ENCODE measurements at places on chromosomes 7 and 10. TPM values are rescaled to one million over a fixed set of nuclear protein-coding genes. Genes with fewer than 3 reads are reported as not detected.

GRCh38 chr10:10508211-10508610, 509.5 kb upstream of the CELF2 start:
- DNase-seq, result no peak

DNA sequence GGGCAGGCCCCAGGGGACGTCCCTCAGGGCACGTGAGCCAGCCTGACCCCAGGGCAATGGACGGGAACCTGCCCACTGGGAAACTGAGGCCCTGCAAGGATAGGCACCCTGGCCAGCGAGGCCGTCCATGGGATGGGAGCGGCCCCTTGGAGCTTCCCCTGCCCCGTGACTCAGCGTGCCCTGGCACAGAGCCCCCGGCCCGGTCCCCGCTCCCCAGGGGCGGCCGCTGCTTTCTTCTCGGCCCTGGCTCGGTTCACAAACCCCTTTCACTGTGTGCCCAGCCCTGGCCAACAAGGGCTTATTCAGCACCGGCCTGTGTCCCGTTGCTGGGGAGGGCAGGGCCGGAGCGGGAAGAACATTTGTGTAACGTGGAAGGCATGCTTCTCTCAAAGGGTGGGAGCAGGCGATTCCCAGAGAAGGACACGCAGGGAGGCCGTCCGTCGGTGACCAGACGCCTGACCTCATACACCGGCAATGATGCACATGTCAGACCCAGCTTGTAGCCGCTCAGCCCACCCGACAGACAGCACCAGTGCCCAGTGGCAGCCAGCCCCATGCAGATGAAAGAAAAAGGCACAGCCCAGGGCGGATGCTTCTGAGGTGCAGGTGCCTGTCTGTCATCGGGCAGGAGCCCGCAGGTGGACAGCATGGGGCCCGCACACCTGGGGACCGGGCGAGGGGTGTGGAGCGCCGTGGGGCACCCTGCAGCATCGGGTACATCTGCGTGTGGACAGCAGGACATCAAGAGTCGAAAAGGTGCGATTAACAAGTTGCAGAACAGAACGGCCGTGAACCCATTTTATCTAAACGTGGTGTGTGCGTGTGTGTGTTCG, 94.5 kb downstream of the PDGFA start:
- no peak for DNase-seq

GRCh38 chr10:110303681-110304080, 1.0 kb downstream of the SMNDC1 start:
- no peak for DNase-seq

DNA sequence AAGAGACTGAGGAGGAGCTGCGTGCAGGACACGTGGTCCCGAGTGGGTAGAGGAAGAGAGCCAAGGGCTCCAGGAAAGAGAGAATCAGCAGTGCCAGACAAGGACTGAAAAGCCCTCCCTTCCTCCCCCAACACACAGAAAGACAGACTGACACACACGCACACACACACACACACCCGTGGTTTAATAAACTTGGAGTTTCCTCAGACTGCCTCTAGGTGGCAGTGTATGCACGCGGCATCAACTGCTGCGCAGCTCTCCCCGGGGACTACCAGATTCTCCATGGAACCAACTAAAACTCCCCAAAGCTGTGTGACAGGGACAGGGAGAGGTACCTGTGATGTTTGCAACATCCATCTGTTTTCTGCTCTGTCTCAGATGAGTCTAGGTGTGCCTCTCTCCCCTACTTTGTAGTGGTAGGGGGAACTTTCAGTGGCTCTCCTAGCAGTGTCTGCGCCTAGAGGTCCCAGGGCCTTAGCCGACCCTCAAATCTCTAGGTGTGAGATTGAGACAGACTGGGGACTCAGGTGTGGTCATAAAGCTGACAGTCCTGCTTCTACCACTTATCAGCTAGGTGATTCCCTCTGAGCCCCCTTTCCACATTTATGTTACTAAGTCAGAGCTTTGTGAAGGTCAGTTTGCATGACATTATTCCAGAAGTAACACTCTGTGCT, 9.3 kb upstream of the TSPAN14 start:
- DNase-seq, result peak; percentile 75

- DNase-seq, result no peak
Observed at GRCh38 chr7:47814905-47815613, 133.2 kb downstream of the PKD1L1 start.

GRCh38 chr10:132414402-132415016, 17.5 kb downstream of the PWWP2B start:
- DNase-seq, result no peak

DNA sequence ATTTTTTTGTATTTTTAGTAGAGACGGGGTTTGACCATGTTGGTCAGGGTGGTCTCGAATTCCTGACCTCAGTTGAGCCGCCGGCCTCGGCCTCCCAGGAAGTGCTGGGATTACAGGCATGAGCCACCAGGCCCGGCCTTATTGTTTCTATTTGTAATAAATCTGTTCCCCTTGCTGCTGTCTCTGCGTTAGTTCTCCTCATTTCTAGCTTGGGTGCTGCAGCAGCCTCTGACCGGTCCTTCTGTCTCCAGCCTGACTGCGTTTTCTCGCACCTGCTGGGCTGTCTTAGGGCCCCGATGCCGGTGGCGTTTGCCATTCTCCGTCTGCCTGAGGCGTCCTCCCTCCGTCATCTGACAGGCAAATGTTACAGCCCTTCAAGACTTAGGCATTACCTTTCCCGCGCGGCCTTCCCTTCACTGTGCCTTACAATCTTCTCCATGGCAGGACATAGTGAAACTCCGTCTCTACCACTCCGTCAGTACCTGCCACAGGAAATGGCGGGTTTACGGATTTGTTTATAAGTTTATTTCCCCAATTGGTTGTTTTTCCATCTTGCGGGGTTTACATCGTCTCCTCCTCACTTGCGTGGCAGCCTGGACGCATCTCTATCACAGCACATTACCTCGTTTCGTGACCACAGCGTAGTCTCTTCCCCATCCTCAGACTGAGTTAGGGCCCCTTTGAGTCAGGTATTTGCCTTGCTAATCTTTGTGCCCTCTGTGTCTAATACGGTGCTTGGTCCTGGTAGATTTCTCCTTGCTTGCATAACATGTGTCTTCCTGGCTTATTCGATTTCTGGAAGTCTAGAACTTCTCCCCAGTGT, 2.3 kb upstream of the GIMAP8 start:
- no peak for DNase-seq

DNA sequence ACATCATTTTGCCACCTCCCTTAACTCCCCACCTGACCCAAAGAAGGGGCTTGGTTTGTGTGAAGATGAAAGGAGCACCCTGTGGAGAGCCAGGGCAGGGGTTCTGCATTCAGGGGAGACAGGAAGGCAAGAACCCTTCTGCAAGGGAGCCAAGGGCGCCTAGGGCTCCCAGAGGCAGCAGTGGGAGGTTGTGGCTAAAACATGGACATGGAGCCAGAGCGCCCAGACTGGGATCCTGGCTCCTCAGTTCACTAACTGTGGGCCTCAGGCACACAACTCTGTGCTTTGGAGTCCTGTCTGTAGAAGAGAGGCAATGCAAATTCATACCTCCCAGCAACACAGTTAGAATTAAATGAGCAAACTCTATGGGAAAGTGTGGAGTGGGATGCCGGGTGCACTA, 123.1 kb upstream of the MACROH2A2 start:
- DNase-seq, result no peak

Gene SVOPL
- not detected for total RNA-seq

Gene MMP21
- total RNA-seq, result not detected

Gene RBM20
- 4.6 TPM for total RNA-seq

Measured in H4 (cell line).